ENCODE measurements at places on chromosomes 12 and 14.

DNA sequence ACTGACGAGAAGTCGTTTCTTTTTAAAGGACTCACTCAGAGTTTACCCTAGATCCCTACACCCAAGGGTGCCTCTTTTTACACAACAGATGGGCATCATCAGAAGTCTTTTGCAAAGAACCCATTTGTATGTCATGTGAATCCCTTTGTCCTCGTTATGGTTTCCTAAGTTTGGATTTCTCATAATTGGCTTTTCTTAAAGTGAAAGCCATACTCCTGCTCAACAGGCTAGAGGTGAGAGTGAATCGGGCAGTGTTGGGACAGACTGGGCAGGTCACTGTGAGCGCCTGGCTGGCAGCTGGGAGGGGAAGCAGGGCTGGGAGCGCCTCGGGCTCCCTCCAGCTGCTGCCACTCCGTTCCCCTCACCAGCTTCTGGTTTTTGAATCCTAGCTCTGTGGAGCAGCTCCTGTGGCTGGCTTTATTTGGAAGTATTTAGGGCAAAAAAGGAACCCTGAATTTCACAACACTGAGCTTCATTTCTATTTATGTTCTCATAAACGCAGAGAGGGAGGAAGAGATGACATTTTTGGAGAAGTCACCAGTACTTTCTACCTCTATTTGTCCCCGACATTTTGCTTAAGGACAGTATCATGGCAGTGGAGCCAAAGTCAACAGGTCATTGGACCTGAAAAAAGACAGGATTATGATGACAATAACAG lies 63.8 kb upstream of the ACTN1 start:
- DNase-seq: no peak

- no peak for DNase-seq
These were observed 200.2 kb upstream of the RBM19 start for GRCh38 chr12:114166362-114166761.

DNA sequence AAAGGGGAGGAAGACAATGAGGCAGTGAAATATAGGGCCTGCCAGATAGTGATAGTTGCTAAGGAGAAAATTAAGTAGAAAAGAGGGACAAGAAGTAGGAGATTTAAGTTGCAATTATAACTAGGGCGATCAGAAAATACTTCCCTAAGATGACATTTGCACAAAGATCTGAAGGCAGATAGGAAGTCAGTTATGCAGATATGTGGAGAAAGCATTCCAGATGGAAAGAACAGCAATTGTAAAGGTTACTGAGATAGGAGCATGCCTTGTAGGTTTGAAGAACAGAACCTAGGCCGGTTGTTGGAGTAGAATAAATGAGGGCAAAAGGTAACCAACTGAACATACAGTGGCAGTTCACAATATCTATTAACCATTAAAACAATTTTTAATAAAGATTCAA lies 21.4 kb upstream of the ACTR6 start:
- DNase-seq: no peak

DNA sequence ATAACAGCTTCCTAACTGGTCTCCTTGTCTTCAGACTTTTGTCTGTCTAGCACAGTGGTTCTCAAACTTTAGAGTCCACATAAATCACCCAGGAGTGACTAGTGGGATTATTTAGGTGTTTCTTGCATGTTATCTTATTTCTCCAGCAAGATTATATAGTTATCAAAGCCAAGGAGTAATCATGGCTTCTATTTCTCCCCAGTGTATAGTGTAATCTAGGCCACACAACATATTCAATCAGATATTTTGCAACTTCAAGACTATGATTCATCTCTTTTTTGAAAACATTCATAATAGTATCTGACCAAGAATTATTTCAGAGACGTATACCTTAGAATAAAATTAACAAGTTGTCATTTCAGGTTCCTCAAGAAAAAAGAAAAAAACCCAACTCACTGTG lies 131.9 kb downstream of the CEP83 start:
- no peak for DNase-seq

GRCh38 chr14:20428802-20429201 lies 7.2 kb downstream of the KLHL33 start:
- DNase-seq: no peak

DNA sequence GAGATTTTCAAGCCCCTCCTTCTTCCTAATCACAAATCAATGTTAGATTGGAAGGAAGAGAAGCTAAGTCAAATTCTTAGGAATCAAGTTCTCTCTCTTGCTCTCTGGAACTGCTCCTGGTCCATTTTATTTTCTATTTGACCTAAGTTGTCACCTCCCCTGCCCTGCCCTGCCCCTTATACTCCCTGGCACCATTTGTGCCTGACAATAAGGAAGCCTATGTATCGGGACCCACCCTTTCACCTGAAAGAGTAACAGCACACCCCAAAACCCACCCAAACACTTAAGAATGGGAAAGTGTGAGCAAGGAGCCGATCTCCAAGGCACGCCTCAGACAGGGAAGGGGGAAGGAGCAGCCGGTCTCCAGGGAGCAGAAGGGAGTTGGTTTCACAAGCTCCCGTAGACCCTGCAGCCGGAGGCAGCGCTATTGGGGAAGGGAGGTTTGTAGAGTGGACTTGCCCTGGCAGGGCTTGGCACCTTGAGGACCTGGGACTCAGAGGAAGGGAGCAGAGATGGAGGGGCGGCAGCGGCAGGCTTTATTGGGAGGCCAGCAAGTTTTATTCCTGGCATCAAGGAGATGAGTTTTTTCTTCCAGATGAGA lies 1.6 kb downstream of the LRRC74A start:
- no peak for DNase-seq

DNA sequence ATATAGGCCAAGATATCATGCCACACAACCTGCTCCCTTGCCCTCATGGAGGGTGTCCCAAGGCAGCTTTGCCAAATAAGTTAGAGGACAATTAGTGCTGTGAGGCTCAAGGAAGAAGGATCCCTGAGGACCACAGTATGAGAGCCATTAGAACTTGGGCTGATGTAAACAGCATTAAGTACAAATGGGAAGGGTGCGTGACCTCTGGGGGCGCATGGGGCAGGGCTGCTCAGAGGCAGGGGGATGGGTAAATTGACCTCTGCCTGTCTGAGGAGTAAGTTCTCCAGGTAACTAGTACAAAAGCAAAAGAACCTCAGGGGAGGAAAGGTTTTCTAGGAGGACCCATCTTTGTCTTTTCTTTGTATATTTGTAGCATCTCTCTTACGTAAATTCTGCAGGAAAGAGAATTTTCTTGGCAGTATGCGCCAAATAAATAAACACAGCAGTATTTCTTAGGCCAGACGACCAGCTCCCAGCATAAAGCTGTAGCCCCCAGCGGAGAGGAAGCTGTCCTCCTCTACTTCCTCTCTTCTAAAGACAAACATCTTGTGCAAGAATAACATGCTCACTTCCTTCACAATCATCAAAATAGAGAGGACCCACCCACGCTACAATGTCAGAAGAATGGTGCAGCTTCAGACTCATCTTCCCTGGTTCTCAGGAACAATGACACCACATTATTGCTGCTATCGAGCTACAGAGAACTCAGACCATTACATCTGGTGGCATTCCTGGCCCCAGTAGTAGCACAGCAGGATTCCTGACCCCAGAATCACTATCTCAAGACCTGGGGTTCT lies 16.4 kb upstream of the VWF start:
- peak; percentile 17 for DNase-seq

GRCh38 chr12:113359133-113359938 lies 949 bp downstream of the PLBD2 start:
- DNase-seq: no peak

- DNase-seq: no peak
These were observed 58.9 kb downstream of the ANAPC7 start for GRCh38 chr12:110344657-110345056.

- no peak for DNase-seq
These were observed 40.8 kb downstream of the VDR start for GRCh38 chr12:47863985-47864384.

- no peak for DNase-seq
These were observed 146.1 kb downstream of the CHST11 start for GRCh38 chr12:104602896-104603295.

DNA sequence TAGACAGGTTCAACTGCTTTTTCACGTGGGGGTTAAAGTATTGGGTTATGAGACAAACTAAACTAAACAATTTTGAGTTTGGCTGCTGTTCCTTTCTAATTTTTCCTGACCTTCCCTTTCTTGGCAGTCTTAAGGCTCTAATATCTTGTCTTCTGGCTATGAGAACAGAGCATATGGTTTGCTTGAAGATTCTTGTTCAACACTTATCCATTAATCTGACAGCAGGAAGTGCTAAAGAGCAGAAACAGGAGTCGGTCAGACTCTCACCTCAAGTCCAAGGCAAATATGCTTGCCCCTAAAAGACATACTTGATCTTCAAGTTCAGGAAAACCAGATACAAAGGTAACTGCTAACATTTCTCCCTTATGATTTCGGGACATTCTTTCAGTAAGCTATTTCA lies 52.6 kb upstream of the KCNJ8 start:
- DNase-seq: no peak

- DNase-seq: no peak
These were observed 415.2 kb upstream of the GARIN6 start for GRCh38 chr12:99232324-99232723.

- DNase-seq: no peak
These were observed 131.1 kb upstream of the SLC38A2 start for GRCh38 chr12:46503637-46504175.

DNA sequence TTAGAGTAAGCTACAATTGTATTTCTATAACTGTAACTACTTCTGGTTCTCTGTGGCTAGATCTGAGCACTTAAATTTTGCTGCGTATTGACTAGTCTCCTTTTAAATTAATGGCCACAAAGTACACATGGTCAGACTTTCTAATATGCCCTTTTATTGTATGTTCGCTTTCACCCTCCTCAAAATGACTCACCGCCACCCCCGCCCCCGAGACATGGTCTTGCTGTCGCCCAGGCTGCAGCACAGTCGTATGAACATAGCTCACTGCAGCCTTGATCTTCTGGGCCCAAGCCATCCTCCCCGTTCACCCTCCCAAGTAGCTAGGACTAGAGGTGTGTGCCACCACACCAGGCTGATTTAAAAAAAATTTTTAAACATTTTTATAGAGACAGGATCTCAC lies 11.8 kb downstream of the MTERF2 start:
- DNase-seq: no peak

DNA sequence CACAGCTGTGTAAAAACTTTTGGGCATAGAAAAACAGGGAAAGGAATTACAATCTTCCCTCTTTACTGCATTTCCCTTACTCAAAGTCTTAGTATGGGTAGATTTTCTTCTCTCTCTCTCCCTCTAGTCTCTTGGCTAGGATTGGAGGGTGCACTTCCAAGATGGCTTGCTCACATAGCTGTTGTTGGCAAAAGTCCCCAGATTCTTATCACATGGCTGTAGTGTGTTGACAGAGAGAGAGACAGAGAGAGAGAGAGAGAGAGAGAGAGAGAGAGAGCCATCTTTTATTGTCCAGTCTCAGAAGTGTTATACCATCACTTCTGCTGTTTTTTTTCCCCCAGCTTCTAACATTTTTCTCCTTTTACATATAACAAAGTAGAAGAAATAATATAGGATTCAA lies 6.3 kb upstream of the OR4E2 start:
- no peak for DNase-seq

DNA sequence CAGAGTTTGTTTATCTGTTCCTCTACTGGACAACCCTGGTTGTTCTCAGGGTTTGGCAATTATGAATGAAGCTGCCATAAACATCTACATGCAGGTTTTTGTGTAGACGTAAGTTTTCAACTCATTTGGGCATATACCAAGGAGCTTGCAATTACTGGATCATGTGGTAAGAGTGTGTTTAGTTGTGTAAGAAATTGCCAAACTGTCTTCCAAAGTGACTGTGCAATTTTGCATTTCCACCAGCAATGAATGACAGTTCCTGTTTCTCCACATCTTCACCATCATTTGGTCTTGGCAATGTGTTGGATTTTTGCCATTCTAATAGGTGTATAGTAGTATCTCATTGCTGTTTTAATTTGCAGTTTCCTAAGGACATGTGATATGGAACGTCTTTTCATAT lies 39.8 kb upstream of the FBXO33 start:
- no peak for DNase-seq

GRCh38 chr14:68145036-68145435 lies 325.5 kb downstream of the RAD51B start:
- DNase-seq: no peak

DNA sequence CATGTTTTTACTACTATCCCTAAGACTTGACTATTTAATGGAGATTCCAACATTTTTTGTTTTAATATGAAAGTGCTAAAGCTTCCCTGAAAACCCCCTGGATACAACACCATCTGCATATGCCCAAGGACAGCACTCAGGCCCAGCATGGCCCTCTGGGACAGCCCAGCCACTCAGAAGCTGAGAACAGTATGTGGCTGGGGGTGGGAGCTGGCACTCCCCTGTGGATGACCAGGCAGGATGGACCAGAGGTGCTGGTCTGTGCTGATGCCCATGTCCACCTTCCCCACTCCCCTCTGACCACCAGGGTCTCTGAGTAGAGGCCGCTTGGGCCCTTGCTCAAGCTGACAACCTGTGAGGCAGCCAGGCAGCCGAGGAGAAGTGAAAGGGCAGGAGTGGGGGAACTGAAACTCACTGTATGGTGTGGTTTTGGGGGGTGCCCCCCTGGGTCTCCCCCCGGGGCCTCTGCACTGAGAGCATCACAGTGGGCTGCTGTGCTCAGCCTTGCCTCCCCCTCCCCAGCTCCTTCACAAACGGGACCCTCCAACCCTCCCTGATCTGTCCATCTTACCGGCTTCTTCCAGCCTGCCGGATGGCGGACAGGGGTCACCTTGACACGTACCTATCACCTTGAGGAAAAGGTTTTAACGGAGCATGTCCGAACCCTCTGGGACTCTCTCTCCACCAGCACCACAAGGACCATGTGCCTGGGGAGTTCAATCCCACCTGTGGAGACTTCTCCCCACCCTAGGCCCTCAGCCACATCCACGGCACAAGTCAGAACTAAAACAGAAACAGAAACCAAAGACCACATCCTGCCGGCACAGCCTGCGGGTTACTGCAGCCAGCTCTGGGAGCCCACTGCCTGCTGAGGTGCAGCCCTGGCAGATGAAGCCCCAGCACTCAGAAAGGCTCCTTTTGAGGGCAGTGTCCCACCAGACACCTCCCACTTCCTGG lies at the start of gene TMEM229B:
TMEM229B (minus strand) TSS at position 785 of the 957 bp plus-strand sequence. CDS start 14,798 bp downstream, outside the sequence.
- DNase-seq: peak; percentile 58

GRCh38 chr14:68740788-68741476 lies 51.9 kb downstream of the ZFP36L1 start:
- no peak for DNase-seq

DNA sequence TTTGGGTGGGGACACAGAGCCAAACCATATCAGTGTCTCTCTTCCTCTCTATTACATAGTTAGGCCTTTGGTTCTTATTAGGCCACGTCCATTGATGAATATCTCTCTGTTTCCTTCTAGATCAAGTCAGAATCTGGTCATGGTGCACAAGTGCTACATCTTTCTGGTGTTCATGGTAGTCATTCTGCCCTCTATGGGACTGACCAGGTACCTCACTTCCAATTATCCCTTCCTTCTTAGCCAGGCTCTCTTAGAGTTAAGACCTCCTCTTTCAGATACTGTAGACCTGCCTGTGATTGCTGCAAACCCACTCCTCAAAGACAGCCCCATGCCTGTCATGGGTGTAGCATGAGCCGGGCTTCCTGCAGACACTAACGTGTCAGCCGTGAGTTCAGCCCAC lies 25.2 kb downstream of the NGB start:
- no peak for DNase-seq

- no peak for DNase-seq
These were observed 25.7 kb downstream of the ALKBH1 start for GRCh38 chr14:77682158-77682553.

- DNase-seq: no peak
These were observed 32.8 kb downstream of the ERP29 start for GRCh38 chr12:112046003-112046402.

All from stimulated activated CD4-positive, alpha-beta T cell treated with anti-CD3 and anti-CD28 coated beads, Interleukin-4, amount 100 ng/mL, for 48 hours (primary cell).